ENCODE measurements at places on chromosomes 7 and 10.

DNA sequence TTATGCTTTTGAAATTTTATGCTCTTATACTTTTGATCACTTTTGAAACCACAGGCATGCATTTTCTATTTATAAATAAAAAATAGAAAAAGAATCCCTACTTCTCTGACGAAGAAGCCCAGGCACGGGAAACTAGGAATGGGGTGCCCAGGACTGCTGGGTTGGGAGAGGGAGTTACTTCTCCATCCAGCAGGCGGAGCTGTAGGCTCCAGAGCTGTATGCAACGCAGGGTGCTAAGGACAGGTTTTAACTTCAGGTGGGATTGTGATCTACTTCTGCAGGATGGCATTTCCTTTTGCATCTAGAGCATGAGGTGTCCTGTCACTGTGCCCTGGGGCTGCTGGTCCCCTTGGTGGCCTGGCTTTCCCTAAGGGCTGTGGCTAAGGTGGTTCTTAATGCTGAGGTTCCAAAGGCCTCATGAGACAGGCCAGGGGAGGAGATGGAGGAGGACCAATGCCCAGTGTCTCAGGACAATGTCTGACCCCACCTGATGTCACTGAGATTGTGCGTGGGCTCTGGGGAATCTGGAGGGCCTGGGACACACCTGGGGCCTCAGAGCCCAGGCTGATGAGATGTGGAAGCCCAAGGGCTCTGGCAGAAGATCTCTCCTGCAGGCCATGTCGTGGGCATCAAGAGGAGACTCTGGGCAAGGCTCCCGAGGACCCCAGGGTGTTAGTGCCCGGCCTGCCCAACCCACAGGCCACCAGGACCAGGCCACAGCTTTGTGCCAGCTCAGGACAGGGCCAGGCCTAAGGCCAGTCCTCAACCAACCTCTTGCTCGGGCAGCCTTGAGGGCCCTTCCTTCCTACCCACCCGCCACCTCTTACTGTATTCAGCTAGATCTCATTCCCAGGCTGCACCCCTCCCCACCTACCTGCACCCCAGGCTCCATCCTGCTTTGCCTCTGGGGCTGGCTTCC lies 507 bp downstream of the CCDC201 start:
- no peak for DNase-seq

GRCh38 chr10:3708852-3709251 lies 76.2 kb downstream of the KLF6 start:
- no peak for DNase-seq

GRCh38 chr7:112156412-112156811 lies 49.8 kb downstream of the DOCK4 start:
- no peak for DNase-seq

- no peak for DNase-seq
These were observed 1.5 kb upstream of the H2AZ2 start for GRCh38 chr7:44849259-44849884.

DNA sequence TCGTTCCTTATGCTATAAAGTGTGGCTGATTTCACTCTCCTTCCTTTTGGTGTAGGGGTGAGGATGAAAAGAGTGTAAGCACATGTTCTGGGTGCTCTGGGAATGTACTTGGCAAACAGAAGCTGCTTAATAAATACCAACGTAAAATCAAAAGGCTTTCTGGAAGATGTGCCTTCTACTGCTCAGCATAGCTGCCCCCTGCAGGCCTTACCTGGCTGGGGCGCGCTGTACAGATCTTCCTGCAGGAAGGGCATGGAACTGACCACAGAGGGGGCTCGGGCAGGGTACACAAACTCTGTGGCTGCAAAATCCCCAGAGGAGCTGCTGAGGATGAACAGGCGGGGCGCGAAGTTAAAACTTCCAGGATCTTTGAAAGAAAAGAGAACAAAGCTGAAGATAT lies 169.4 kb downstream of the SVIL start:
- DNase-seq, result no peak

Measured in activated CD4-positive, CD25-positive, alpha-beta regulatory T cell (primary cell).